ENCODE measurements at places on chromosomes 7 and 10.

DNA sequence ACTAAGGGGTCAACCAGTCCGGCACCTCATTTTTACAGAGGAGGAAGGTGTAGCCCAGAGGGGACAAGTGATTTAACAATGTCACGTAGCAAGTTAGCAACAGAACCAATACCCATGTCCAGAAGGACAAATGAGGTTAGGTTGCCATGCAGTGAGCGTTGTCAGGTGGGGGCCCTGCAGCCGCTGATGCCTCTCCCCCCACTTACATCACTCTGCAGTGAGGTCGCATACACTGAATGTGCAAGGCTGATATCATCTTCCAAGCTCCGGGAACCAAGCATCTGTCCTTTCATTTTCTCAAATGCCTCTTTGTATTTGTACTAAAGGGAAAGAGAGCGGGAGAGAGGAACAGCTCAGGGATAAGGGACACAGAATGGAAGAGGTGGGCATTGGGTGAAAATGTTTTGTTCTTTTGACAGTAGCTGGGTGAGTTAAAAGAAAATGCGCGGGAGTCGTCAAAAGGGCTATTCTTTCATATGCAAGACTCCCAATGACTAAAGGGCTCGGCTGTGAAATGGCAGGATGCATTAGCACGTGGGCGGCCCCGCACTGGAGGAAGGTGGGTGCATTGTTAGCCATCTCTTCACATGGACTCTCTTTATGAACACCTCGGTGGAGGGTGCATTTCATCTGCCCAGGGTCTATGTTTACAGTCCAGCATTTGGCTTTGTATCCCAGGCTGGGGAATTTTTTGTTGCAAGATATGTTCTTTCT lies 49.7 kb downstream of the NRAP start:
- no peak for DNase-seq

- no peak for DNase-seq
Measured at GRCh38 chr7:33773053-33773452, 132.3 kb upstream of the BMPER start.

DNA sequence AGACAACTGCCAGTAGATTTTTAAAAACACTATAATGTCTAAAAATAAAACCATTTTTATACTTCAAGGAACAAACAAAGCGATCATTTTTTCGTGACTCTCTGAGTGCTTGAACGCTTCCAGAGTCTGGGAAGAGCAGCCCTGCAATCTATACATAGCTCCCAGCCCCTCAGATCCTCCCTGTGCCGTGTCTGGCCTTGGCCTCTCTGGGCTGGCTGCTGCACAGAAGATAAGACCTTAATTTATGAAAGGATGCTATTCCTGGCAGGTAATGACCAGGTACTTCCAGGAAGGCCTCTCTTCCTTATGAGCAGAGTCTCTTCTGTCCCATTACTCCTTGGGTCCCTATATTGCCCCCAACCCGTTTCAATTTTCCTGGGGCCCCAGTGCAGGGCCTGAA lies 200.9 kb upstream of the AOAH start:
- no peak for DNase-seq

DNA sequence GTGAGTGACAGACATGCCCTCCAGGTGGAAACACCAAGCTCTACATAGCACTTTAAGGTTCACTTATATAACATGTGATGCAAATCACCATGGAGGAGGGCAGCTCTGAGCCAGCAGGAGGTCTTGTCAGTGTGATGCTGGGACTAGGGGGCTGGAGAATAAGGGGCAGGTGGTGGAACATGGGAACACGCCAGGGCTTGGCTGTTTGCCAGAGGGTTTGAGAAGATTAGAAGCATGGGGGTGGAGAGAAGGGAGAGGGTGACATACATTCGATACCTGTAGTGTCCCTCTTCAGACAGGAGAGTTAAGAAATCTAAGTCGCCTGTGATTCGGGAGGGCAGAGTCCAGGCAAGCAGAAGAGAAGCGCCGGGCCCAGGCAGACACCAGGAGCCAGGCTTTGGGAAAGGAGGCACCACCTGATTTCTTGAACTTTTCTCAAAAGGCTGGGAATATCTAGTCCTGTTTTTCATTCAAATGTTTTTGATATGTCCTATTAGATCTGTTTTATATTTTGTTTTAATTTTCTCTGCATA lies 16.9 kb upstream of the LAMB4 start:
- DNase-seq: no peak

GRCh38 chr7:17934094-17934493 lies 6.2 kb downstream of the SNX13 start:
- DNase-seq: no peak

DNA sequence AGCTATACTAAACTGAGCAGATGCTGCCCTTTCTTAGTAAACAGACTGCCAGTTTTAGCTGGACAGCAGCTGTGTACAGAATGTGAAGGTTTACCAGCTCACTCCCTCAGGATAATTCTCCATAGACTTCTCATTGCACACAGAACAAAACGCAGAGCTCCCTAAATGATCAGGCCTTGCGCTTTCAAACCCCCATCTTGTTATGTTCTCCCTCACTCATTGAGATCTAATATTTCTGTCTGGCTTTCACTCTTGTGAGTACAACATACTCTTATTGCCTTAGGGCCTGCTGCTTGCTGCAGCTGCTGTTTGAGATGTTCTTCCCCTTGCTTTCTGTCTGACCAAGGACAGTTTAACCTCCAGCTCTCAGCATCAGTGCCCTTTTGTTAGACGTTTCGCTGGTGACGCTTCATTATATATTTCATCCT lies 17.3 kb downstream of the VWDE start:
- DNase-seq: no peak

DNA sequence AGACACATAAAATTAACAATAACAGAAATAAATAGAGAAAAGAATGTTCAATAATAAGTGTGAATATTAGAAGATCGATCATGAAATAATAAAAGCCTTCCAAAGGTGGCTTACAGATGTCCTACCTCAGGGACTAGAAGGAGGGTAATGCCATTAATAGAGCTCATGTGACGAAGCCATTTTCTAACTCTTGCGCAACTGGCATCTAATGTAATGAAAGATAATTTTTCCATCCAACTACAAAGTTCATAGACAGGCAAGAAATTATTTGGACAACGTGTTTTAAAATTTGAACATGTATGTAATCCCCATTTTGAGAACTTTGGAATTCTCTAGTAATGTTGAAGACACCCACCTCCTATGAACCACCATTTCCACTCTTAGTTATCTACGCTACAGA lies 1394.3 kb upstream of the LRRTM3 start:
- DNase-seq: no peak

- DNase-seq: no peak
Measured at GRCh38 chr7:13633857-13634256, 355.6 kb downstream of the ETV1 start.

DNA sequence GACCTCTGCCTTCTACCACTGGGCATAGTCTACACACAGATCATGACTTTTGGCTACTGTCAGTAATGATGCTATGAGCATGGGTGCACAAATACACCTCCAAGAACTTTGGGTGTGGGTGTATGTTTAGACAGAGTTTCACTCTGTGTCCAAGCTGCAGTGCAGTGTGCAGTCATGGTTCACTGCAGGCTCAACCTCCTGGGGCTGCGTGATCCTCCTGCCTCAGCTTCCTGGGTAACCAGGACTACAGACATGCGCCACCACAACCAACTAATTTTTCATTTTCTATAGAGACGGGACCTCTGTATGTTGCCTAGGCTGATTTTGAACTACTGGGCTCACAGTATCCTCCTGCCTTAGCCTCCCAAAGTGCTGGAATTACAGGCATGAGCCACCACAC lies 194.4 kb downstream of the NSUN6 start:
- DNase-seq: no peak

DNA sequence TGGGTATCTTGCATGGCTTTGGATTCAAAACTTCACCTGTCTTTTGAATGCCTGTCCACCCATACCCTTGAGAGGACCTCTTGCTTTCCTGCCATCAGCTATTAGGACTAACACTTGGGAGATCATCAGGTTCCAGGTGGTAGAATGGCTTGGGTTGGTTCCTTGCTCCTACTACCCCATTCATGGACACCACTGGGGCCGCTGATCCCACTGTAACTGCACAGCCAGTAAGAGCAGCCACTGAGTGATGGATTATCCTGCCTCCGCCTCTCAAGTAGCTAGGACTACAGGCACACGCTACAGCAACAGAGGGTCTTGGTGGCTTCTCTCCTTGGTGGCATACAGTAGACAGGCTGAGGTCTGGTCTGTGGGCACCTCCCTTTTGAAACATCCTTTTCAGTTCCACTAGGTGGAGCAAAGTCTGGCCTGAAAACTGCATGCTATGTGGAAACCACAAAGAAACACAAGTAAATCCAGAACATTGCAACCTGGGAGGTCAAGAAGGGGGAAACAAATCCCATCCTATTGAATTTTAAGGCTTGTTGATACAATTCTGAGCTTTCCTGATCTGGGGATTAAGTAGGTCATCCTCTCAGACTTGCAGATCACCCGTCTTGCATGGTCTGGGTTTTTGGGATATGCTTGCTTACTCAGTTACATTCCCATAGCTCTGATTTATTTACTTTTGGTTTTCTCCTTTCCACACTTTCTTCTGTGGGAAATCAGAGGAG lies 9.4 kb downstream of the WBP1L start:
- DNase-seq: no peak

DNA sequence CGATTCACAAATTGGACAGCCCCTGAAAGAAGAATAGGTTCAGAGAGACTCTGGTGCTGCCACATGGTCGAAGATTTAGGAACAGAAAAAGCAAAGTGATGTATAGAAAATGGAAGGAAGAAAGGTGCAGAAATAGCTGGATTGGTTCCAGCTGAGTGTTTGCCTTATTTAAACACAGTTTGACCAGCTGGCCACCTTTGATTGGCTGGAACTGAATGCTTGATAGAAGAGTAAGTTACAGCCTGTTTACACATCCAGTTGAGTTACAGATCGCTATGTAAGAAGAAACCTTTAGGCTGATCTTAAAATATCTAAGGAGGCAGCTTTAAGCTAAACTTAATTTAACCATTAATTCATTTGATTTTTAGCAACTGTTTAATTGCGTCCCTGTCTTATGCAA lies 40.3 kb upstream of the KAT6B start:
- DNase-seq: no peak

- DNase-seq: no peak
Measured at GRCh38 chr10:110363572-110364411, 59.1 kb upstream of the SMNDC1 start.

- DNase-seq: no peak
Measured at GRCh38 chr7:1214516-1214915, 18.2 kb upstream of the UNCX start.

DNA sequence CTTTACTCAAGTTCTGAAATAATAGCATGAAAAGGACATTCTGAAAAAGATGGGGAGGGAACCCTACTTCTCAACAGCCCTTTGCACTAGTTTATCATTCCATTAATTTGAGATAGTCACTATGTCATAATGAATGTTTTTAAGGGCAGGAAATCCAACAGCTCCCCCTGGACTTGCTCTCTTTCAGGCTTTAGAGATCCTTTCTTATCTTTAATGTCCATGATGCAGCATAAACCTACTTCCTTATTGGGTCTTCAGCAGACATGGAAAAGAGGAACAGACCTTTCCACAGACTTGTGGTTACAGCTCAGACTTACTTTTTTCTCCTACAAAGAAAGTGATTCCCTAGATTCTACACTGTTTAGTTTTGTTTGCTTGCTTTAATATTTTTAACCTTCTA lies 87.3 kb downstream of the IDE start:
- DNase-seq: no peak

DNA sequence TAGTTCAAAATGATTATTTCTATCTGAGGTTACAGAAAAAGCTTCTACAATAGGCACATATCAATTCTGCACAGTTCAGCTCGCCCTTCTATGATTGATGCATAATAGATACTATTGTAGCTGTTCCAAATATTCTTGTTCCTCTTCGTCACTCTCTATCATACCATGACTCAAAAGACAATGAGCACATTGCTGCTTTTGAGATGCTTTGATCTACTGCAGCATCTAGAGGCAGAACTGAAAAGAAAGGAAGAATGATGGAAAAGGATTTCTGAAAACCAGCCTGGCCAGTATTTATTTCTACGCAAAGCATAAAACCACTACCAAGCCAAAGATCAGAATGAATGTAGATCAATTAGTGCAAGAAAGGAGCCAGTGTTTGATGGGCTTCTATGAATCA lies 59.3 kb upstream of the PLXDC2 start:
- DNase-seq: no peak

GRCh38 chr7:41039386-41039953 lies 663.4 kb downstream of the INHBA start:
- no peak for DNase-seq

DNA sequence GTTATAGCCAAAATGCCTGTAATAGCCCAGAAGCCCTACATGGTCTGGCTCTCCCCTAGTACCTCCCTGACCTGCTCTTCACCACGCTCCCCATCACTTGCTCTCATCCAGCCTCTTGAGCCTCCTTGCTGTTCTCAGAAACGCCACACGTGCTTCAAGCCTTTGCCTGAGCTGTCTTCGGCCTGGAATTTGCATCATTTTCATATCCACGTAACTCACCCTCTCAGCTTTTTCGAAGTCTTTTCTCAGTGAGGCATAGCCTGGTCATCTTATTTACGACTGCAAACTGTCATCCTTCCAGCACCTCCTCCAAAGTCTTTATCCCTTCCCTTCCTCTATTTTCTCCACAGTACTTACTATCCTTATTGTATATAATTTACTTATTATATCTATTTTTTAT lies 151.0 kb upstream of the AHR start:
- DNase-seq: no peak

GRCh38 chr7:158068853-158069252 lies 518.8 kb downstream of the PTPRN2 start:
- no peak for DNase-seq

DNA sequence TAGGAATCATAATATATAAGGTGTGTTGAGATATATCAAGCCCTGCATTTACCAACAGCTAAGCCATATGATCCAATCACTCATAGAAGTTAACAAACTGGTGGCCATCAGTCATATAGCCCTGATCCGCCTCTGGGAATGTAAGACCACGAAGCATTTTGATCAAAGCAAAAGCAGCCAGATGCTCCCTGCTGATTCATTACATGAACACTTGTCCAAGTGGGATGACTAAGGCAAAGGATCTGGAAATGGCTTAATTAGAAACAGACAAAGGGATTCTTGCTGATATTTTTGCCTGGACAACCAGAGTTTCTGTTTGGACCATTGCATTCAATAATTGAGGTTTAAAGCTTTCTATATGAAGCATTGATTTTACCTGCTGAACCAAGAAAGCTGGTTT lies 535.5 kb downstream of the GPAM start:
- DNase-seq: no peak

GRCh38 chr10:14536241-14537213 lies 205.8 kb upstream of the FRMD4A start:
- DNase-seq: no peak

Data from stimulated activated CD8-positive, alpha-beta memory T cell treated with anti-CD3 and anti-CD28 coated beads, Interleukin-7, amount 100 ng/mL, for 1 hour (primary cell).